ENCODE measurements at places on chromosomes 6 and 20.

DNA sequence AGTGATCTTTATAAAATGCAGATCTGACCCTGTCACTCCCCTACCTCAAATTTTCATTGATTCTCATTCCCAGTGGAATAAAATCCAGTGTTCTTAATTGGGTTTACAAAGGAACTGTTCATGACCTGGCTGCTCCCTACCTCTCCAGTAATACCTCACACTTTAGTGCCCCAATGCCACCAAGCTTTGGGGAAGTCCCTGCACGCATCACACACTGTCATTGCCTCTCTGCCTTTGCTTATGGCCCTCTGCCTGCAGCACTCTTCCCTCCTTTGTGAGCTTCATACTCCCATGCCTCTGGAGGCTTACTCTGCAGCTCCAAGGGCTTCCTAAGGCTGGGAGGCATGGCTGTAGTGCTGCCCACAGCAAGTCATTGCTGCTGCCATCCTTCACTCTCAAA lies 57.4 kb downstream of the TMC2 start:
- DNase-seq, result no peak

DNA sequence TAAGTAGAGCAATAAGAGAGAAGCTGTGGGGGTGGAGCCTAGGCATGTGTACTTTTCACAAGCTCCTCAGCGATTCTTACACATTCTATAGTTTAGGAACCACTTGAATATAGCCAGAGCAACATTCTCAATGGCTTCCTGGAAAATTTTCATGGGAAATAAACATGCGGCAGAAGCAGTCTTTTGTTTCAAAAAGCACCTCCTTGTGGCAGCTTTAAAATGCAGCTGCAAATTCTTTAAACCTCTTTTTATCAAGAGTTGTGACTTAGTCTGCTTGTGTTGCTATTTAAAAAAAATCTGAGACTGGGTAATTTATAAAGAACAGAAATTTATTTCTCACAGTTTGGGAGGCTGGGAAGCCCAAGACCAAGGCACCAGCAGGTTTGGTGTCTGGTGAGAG lies 23.8 kb downstream of the NKX2-2 start:
- DNase-seq, result no peak

DNA sequence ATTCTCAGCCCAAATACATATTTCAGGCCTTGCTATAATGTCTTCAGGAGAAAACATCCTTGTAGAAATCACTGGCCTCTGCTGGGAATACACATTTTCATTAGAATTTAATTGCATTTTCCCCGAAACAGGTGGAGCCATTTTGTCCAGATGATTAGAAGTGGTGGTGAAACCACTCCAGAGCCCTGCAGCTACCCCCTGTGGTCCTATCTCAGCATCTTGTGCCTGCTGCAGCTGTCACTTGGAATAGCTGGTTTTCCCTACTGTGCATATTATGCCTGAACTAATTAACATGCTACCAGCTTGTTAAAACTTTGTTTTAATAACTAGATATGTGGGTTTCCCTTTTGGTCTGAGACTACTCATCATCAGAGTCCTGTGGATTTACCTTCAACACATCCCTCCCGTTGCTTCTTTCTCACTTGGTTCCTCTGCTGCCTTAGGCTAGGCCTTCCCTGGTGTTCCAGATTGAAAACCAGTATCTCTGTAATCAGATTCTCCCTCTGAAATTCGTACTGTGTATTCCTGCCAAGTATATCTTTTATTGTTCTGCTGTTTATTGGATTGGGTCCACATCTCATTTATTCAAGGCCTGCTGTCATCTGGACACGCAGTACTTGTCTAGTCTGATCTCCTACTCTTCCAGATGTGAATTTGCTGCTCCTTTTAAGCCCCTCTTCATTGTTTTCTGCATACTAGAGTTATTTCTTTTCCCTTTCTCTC lies 15.2 kb downstream of the DNAH8 start:
- no peak for DNase-seq

GRCh38 chr6:149250951-149251350 lies 66.6 kb upstream of the TAB2 start:
- DNase-seq, result no peak

GRCh38 chr20:4999788-5000187 lies 1.5 kb downstream of the SLC23A2 start:
- DNase-seq, result no peak
